Stimulated activated CD4-positive, alpha-beta T cell treated with anti-CD3 and anti-CD28 coated beads, Interleukin-4, amount 100 ng/mL, for 48 hours (primary cell): ENCODE measurements at places on chromosomes 13 and 19.

GRCh38 chr13:79030513-79030912 is 371.6 kb upstream of the OBI1 start:
- no peak for DNase-seq

DNA sequence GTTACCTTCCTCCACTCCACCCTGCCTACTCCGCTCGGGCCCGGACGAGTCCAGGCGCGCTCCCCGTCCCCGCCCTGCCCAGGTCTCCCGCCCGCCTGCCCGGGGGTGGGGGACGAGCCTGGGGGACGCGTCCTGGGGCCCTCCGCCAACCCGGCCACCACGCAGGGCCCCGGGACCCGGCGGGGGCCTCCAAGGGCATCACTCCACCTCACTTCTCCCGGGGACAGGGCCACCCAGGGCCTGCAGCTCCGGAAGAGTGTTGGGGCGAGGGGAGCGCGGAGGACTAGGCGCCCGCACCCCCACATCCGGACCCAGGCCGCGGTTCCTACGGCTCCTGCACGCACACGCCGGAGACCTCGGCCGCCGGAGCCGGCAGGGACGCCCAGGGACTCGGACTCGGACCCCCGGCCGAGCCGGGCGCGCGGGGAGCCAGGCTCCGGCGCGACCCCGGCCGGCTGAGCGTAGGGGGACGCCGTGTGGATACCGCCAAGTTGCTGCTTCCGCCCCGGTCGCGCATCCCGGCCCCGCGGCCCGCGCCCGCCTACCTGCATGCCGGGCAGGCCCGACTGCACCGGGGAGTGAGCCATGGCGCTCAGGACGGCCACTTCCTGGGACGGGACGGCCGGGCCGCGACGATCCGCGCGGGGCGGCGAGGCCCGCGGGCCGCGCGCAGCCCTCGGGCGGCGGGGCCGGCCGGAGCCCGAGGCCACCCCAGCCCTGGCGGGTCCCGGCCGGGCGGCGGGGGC is 534 bp downstream of the STK24 start:
- DNase-seq = peak; percentile 30

- DNase-seq = no peak
Observed at GRCh38 chr13:61833228-61833627, 417.6 kb upstream of the PCDH20 start.

- DNase-seq = no peak
Observed at GRCh38 chr13:50357586-50358118, 342.4 kb downstream of the KCNRG start.

DNA sequence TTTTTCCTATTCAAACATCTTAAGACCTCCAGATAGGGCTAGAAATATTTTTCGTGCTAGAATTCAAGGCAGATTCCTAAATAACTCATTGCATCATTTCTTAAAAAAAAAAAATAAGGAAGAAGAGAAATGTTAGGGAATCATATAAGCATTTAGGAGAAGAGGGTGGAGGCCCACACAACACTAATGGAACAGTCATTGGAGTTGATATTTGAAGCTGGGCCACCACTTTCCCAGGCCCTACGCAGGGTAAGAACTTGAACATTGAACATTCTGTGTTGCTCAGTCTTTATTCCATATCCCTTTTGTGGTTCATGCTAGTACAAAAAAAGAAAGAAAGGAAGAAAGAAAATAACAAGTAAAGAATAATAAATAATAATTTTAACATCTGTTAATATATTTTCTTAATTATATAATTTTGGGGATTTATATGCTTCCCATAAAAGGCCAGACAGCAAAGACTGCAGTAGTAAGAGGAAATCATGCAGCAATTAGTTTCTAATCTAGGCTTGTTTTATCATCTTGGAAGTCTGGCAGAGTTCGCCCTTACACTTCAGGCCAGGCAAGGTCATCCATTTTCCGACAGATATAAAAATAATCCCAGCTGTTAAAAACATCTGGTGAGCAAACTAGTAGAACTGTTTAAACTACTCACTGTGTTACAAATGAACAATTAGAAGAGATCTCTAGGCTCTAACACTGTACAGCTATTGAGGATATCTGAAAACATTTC is 127.7 kb downstream of the FRY start:
- DNase-seq = no peak

- peak; percentile 67 for DNase-seq
Observed at GRCh38 chr19:12723641-12724426, at the start of gene TNPO2. TSS of gene TNPO2 (minus strand) at chr19:12723932. CDS start at chr19:12720977, 2,955 bp downstream.

DNA sequence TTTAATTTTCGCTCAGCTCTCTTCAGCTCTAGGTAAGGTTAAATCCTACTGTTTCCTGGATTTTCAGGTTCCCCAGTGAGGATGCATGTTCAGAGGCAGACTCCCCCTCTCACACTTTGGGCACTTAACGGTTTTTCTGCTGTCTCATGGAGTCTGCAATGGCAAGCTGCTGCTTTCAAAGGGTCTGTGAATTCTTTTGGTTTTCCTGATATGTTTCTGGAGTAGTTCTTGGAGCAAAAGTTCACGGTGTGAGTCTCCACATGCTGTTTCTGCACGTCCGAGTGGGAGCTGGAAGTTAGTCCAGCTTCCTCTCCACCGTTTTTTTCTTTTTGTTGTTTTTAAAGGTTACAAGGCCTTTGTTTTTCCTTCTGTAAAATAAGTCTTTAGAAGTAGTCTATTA is 35.4 kb downstream of the DNAJC15 start:
- DNase-seq = no peak

GRCh38 chr13:75762076-75762937 is 126.2 kb downstream of the LMO7 start:
- peak; percentile 19 for DNase-seq

GRCh38 chr19:45676851-45677263 is 8.8 kb downstream of the GIPR start:
- no peak for DNase-seq

DNA sequence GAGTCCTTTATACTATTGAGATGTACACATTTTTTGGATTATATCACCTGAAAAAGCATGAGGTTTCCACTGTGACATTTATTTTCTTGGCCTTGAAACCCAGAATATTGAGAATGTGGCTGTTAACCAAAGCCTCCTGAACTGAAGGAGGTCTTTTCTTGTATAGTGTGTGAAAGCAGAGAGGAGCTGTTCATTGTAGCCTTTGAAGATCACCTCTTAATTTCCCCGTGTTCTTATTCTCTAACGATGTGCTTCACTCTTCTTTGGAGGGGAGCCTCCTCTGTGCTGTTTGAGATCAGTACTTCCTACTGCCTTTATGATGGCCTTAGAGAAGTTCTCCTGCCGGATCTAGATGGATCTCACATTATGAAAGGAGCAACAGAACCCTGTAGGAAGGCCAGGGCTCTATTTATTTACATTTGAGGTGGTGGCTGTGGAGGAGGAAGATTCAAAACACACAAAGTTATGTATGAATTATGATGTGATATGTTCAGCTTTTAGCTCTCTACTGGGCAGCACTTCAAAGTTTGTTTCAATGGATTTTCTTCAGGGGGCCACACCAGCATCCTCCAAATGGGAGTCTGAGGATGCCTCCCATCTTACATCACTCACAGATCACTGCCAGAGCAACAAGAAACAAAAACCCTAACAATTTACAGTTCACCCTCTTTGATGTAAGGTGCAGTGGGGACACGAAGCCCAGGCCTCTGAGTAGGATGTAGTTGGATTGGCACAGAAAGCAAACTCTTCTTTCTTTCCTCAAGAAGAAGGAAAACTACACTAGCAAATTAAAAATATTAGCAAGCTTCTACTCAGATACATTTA is 322.3 kb downstream of the DLEU7 start:
- no peak for DNase-seq

- DNase-seq = no peak
Observed at GRCh38 chr13:30169442-30169841, 137.9 kb downstream of the KATNAL1 start.

DNA sequence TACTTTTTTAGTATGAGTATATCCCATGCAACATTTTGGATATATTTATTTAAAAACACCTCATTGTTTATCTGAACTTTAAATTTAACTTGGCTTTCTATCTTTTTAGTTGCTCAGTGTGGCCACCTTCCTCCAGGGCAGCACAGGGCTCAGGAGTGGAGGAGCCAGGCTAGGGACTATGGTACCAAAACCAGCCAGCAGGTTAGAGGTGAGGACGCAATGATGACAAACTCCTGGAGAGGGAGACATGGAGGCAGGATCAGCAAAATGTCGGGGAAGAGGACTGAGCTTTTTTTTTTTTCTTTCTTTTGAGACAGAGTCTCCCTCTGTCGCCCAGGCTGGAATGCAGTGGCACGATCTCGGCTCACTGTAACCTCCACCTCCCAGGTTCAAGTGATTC is 29.6 kb upstream of the CALM3 start:
- no peak for DNase-seq

DNA sequence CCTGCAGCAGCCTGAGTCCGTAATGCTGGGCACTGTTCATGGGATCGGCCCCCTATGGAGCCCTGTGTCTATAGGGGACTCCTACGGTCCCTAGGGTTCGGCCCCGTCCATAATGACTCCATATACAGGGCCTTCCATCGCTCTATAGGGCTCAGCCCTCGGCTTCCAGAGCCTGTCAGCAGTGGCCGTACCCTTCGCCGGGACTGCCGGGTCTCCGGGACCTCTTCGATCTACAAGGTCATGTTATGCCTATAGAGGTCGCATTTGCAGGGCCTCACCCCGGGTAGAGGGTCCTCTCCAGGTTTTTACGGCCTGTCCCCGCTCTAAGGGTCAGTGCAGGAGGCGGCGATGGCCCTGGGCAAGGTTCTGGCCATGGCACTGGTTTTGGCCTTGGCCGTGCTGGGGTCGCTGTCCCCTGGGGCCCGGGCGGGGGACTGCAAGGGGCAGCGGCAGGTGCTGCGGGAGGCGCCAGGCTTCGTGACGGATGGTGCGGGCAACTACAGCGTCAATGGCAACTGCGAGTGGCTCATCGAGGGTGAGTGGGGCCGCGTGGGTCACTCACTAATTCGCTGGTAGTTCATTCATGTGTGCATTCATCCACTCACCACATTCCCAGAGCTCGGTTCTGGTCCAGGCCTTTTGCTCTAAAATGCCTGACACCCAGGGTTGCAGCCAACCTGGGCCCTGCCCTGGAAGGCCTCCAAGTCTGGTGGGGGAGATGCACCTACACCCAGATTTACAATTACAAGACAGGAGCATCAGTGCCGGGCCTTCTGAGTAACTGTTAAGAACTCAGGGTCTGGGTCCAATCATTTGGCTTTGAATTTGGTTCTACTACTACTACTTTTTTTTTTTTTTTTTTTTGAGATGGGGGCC is 699 bp downstream of the MEGF8 start:
- DNase-seq = no peak

DNA sequence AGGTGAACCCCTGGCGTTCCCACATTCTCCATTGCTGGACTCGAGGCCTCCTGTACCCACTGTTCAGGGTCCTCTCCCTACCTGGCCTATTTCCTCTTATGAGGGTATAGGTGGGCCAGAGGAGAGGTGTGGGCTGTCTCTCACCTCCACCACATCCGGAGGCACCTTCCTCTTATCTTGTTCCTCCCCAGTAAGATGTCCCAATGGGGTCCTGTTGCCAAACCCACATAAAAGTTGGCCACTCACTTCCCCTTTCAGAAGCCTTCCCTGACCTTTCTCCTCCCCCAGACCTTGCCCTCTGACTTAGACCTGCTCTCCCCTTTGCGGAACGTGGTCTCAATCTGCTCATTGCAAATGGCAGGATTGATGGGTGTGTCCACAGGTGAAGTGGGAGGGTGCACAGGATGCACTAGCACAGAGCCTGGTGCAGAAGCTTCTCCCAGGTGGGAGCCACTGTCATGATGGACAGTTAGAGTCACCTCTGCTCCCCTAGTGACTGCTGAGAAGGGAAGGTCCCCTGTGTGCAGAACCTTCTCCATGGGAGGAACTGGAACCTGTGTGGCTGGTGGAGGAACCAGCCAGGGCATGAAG is 1.3 kb downstream of the CYP4F3 start:
- DNase-seq = no peak

GRCh38 chr19:16920816-16921529 is 32.2 kb downstream of the F2RL3 start:
- DNase-seq = no peak
